ENCODE measurements at places on chromosomes 12 and 14.

GRCh38 chr12:32549675-32550079 lies 129.4 kb upstream of the DNM1L start:
- DNase-seq = no peak

- no peak for DNase-seq
These were observed 80.6 kb downstream of the NIN start for GRCh38 chr14:50750323-50750722.

DNA sequence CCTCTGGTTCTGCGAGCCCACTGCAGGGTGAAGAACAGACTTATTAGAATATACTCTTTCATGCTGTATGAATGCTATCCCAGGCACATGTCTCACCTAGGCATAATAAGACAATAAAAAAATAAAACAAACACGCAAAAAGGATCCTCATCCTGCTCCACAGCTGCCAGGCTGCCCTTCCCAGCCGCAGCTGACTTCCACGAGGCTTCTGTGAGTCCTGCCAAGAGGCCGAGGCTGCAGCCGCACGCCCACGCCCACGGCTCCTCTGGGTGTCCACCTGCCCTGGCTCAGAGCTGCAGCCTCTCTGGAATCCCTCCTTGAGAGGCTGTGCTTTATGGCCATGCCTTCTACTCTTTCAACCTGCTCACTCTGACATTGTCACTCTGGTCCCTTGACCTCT lies 6.9 kb downstream of the SMIM41 start:
- no peak for DNase-seq

DNA sequence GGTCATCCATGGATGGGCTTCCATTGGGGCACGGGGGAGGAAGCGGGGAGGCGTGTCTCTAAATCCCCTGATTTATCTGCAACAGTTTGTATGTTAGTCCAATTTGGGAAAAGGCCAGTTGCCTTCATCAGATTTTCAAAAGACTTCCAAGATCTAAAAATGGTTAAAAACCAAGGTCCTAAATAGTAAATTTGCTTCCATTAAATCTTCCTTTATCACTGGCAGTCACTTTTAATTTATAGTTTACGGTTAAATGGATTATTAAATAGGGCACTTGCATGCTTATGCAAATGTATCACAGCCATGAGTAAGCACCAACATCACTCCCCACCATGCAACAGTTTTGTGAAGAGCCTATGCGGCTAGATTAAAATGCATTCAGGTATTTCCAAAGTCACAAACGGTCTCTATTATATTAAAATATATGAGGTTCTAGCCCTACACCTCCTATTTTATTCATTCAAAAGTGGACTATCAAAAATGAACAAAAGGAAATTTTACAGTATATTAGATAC lies 108.2 kb upstream of the GPHB5 start:
- DNase-seq = no peak

DNA sequence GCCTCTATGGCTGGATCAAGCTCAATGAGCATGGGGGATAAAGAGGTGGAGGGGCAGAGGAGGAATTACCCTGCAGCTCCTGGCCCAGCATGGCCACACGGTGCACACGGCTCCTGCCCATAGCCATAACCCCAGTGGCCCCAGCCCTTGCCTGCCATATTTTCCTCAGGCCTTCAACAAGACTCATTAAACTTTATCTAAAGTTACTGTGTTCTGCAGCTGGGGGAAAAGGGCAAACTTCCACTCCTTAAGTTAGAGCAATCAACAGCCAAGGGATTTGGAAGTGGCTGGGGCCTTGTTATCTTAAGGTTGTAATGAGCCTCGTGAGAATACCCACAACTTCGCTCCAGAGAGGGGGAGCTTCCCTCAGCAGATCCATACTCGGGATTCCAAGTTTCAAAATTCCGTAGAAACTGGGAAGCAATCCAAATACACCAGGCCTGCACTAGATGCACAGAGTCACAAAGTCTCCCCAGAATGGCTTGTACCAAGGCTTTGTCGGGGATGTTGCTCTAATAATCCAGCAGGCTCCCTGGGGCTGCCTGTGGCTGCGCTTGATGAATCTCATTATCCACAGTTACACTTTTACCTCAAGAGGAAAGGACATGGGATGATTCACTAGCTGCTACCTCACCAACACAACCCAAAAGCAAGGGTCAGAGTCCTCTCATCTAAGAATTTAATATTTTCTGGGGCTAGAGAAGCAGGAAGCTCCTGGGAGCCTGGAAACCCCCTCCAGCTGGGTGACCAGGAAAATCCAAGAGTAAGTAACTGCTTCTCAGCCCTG lies 13.0 kb upstream of the OR6J1 start:
- no peak for DNase-seq

DNA sequence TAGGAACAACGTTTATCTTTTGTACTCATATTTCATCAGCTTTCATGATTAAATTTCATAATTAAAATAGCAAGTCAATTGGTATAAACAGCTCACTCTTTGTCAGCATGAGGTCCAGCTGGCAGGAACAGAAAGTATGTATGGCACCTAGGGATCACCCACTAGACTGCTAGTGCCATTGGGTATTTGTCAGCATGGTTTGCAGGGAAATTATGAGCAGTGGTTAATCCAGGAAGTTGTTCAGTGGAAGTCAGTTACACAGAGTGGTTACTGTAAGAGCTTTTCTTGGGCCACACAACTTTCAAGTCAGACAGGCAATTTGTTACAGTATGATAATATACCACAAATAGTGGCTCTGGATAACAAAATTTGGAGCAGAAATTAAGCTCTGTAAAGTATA lies 340.3 kb upstream of the RGS6 start:
- DNase-seq = peak; percentile 23

DNA sequence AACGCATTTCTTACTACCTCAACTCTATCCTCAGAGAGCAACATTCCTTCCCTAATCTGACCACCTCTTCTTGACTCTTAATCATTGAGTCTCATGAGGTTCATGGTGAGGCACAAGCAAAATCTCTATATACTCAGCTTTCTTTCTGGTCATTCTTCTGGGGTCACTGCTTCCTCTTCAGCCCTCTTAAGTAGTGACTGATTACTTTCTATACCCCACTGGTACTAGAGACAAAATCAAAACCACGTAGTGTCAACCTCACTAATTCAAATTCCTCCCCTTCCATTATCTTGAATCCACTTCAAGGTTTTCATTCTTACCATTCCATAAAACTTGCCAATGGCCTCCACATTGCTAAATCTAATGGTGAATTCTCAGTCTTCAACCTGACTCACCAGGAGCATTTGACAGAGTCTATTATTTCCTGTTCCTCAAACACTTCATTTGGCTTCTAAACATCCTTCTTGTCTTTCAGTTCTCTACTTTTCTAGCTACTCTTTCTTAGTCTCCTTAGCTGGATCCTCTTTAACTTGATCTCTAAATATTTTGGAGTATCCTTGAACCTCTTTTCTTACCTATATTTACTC lies 6.8 kb downstream of the WDHD1 start:
- no peak for DNase-seq

- no peak for DNase-seq
These were observed 6.0 kb downstream of the KRT7 start for GRCh38 chr12:52238916-52239646.

- DNase-seq = no peak
These were observed 251.2 kb downstream of the ACSS3 start for GRCh38 chr12:81329085-81329484.

DNA sequence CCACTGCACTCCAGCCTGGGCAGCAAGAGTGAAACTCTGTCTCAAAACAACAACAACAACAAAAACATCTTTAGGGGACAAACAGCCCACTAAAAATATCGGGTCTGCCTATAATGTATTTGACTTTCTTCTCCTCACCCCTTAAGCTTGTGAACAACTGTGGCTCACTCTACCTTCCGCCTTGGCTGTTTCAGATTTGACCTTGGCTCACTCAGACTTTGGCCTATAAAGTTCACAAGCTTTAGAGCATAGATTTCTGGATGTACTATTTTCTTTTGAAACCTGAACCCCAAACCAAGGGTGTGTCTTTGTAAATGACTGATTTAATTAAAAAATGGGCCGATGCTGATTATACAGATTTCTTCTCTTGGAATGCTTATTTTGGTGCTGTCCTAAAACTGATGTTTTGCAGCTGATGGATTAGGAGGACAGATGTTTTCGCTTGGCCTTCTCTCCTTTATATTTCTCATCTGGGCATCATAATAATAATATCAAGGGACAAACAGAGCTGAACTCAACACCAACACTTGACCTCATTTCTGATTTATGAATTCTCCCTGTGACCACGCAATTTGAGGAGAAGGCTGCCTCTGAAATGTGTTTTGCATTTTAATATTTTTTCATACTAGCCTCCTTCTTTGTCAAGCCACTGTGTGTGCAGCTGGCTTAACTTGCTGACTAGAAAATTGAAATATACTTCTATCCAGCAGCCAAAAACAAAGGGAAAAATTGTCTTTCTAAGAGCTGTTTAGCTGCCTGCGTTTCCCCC lies 40.2 kb upstream of the RASSF3 start:
- no peak for DNase-seq

- DNase-seq = no peak
These were observed 20.7 kb upstream of the TMEM106C start for GRCh38 chr12:47942614-47943225.

GRCh38 chr14:65287264-65288131 lies 125.0 kb upstream of the FUT8 start:
- peak; percentile 66 for DNase-seq

DNA sequence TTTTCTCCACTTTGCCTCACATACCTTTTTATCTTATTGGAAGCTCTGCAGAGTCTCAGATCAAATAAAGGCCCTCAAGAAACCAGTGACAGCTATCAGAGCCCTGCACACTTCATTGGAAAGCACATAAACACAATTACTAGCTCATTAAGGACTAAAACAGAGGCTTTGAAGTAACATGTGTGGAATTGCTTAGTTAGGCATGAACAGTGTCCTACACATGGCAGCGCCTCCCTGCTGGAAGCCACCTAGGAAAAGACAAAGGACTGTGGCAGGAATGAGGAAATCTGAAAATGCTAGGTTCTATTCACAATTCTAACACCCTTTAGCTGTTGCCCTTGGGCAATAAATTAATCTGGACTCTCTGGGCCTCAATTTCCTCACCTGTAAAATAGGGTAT lies 89.4 kb downstream of the SUDS3 start:
- DNase-seq = no peak

GRCh38 chr14:97491697-97492096 lies 694.5 kb downstream of the VRK1 start:
- no peak for DNase-seq

DNA sequence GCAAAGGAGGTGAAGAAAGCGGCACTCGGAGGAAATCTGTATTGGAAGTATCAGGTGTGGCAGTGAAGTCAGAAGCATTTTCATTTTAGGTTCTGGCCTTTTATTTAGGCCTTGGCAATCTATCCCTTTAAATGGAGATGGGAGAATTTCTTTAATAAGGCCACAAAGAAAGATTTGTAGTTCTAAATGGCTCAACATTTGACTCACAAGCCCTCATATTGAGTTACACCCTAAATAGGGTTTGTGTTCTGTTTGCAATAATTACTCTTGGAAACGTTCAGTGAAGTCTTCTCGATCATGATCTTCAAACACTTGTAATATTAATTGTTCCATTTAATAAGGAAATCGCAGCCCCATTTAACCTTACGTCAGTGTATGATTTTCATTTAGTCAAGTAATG lies 25.3 kb upstream of the TMEM260 start:
- DNase-seq = no peak

DNA sequence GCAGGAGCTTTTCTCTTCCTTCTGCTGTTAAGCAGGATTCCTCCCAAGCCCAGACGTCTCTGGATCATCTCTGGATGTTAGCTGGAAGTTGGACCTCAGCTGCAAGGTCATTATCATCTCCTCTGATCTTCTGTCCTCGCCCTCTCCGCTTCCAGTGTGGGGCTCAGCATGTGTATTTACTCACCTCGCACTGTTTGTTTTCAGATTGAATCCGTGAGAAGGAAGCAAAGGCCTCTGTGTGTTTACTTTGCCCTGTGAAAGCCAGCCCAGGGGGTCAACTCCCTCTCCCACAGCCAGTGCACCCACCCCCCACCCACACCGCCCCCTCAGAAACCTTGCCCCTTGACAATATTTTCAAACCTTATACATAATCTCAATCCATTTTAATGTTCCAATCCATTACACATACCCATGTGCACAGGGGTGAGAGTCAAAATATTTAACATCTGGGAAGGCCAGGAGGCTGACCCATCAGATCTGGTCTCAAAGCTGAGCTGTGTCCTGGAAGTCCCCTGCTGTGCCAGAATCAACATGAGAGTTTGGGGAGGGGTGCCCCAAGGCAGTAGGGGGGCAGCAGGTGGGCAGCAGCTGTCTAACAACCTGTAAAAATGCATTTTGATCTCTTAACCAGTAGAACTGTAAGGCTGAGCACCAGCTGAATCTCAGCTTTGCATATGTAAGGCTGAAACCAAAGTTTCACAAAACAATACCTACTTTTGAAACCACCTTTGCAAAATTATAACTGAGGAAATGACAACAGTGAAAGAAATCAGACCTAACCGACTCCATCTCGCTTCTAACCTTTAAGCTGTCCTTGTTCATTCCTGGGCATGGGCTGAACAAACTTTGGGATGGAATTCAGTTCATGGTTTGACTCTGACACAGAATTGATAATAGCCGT lies 157.9 kb downstream of the ZNF664 start:
- no peak for DNase-seq

GRCh38 chr12:55847603-55848291 lies 5.0 kb upstream of the MMP19 start:
- DNase-seq = peak; percentile 17

GRCh38 chr12:28189784-28190320 lies 404 bp upstream of the CCDC91 start:
- peak; percentile 26 for DNase-seq

GRCh38 chr12:117485984-117486839 lies 124.8 kb upstream of the NOS1 start:
- DNase-seq = no peak

DNA sequence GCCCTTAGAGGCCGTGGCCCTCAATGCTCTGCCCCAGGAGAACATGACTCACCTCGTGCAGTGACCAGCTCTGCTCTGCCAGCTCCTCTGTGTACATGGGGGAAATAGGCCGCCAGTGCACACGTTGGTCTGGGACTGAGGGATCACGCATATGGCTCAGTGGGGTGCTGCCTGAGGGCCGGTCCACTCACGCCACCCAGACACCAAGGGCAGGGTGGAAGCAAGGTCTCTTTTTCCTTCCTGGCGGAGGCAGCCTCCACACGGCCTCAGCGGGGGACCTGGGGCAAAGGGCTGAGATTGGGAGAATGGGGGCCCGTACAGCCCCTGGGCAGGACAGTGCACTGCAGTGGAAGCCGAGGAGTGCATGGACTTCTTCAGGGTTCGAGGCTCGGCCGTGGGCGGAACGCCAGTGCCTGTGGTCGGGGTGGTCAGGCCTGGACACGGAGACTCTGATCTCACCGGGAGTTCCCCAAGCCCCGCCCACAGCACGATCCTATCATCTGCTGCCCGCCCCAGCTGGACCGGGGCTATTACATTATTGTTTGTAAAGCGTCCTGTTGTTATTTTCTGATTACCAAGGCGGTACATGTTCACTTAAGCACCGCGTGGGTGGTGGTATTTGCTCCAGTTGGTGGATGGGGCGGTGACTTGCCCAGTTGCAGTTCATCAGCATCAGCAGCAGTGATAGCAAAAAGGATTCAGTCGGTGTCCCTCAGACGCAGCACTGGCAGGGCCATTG lies 38.8 kb upstream of the TDRD9 start:
- no peak for DNase-seq

GRCh38 chr12:122937622-122938091 lies 28.6 kb downstream of the ABCB9 start:
- no peak for DNase-seq

GRCh38 chr12:49881415-49882247 lies 22.1 kb downstream of the FAIM2 start:
- no peak for DNase-seq

Measured in CD4-positive, alpha-beta T cell treated with Interleukin-12 subunit alpha and Interleukin-12 subunit beta, for 1 hour (primary cell).